ENCODE measurements at places on chromosomes 4 and X. TPM values are rescaled to one million over a fixed set of nuclear protein-coding genes. Genes with fewer than 3 reads are reported as not detected.

DNA sequence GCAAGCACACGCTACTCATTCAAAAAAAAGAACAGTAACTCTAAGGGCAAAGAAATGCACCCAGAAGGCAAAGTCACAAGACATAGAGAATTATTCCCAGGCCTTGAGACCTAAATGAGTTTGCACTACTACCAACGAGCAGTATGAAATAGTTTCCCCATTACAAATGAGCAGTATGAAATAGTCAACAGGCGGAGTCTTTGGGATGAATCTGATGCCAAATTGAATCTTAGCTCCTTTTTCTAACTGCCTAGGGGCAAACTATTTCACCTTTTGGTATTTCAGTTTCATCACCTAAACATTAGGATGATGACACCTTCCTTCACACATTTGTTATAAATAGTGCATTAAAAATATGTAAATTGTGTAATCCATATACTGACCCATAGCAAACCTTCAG lies 213.0 kb upstream of the FAT4 start:
- DNase-seq: no peak

DNA sequence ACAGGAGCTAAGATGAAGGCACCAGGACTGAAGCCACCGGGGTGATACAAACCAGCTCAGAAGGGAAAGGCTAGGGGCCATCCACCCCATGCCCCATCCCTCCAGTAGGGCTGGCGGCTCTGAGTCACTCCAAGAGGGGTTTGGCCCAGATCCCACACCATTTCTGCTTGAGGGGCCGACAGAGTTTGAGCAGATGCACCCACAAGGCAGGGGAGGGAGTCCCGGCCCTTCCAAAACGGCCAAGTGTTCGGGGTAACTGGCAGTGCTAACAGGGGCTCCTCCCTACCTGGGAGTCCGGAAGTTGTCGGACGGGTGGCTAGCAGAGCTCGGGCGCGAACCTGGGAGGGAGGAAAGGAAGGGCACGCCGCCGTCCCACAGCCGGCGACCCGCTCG lies 412 bp downstream of the SLC10A3 start:
- DNase-seq: no peak

GRCh38 chr4:39825090-39825489 lies 127.2 kb downstream of the UBE2K start:
- no peak for DNase-seq

DNA sequence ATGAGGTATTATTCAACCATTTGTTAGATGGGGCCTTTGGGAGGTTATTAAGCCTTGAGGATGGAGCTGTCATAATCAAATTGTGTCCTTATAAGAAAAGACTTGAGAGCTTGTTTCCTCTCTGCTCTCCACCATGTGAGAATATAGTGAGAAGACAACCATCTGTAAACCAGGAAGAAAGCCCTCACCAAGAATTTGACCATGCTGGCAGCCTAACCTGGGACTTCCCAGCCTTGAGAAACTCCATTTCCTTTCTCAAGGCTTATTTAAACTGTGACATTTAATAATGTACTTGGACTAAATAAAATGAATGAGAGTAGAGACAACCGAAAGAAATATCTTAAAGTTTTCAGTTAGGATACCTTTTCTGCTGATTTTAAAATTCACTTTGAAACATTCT lies 83.7 kb upstream of the GC start:
- no peak for DNase-seq

- no peak for DNase-seq
Observed at GRCh38 chrX:113929004-113929403, 654.9 kb upstream of the HTR2C start.

GRCh38 chrX:41116948-41117347 lies 31.7 kb downstream of the USP9X start:
- DNase-seq: no peak

DNA sequence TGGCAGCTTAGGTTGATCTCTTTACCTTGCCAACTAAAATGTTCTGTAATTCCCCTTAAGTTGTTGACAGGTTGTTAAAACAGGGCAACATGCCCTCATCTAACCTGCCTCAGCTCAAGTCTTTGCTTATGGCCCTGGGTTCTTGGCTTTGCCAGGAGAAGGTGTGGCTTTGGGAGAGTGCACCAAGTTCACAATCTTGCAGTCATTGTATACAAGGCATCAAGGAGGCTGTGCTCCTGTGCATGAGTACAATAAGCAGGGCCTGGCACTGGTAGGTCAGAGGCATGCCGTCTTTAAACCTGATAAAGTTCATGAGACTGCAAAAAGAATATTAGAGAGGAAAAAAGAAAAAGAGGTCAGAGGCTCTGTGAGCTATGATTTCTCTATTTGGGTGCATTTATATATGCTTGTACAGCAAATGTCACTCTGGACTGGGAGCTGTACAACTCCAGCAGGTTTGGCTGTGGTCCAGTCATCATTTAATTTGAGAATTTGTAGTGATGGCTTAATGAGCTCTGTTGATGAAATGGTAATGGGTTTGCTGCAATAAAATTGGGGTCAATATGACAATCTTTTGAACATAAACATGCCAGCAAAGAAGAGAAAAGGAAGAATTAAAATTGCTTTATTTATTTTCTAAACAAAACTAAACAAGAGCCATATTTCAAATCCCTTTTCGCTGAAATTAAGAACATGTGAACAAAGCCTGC lies 30.3 kb downstream of the AREG start:
- no peak for DNase-seq

DNA sequence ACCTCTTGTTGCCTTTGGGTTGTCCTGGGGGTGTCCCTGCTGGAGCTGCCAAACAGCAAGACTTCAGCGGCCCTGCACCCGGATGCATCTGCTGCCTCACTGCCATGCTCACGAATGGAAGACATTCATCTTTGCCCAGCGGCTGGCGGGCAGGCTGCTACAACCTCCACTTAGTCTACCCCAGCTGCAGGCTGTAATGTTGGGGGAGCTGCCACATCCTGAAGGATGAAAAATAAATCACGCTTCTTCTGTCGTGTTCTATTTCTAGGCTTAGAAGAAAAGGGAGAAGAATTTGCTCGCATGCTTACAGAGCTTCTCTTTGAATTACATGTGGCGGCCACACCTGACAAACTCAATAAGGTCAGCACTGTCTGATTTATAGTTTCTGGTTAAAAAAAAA lies 61.4 kb downstream of the FAM114A1 start:
- no peak for DNase-seq

DNA sequence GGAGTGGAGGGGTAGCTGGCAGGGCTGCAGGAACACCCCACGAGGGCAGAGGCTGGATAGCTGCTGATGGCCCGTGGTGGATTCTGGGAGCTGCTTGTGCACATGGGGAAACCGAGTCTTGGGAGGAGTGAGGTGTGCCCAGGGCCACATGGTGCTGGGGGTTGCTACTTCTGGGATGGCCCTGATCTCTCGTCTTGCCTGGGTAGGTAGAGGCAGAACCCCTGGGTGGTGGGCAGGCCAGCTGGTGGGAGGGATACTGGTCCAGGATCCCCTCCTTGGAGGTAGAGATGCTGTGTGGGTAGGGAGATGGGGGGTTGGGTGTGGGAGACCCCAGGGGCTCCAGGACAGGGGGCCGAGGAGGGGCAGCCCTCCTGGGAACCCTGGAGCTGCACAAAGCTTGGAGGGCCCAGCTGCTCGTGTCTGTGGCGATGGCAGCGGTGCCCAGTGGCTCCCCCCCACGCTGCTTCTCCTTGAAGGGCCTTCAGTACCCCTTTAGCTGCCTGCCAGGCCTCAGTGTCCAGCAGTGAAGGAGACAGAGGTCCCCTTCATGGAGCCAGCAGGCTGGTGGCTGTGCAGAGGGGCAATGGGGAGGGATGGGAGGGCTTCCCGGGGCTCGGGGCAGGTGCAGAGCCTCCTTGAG lies 3.2 kb downstream of the NAT8L start:
- DNase-seq: no peak

DNA sequence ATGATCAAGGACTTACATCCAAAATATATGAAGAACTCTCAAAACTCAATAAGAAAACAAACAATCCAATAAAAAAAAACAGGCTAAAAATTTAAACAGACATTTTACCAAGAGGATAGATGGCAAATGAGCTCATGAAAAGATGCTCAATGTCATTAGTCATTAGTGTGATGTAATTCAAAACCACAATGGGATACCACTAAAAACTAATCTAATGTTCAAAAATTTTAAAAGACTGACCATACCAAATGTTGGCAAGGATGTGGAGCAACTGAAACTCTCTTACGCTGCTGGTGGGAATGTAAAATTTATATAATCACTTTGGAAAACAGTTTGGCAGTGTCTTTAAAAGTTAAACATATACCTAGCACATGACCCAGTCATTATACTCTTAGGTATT lies 43.7 kb downstream of the RPS6KA6 start:
- DNase-seq: no peak

NR3C2 gene
- 1.3 TPM for polyA plus RNA-seq

DNA sequence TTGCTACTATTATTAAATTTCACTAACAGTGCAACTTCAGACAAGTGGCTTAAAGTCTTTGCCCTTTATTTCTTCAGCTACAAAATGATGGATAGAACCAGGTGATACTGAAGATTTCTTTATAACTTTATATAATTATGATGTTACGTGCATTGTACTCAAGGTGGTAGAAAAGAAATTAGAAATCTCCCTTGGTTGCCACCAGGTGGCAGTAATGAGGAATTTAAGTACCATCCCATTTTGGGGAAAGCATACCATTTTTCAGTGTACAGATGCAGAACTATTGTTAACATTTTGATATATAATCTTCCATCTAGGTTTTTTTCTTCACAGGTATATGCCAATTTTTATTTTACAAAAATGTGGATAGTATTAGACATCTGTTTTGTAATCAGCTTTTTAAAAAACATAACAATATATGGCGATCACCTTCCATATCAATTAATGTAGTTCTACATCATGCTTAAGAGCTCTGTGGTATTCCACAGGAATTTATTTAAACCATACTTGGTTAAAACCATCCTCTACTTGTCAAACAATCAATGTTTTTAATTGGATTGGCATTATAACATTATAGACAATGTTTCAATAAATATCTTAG lies 37.7 kb upstream of the RAB33B start:
- DNase-seq: no peak

DNA sequence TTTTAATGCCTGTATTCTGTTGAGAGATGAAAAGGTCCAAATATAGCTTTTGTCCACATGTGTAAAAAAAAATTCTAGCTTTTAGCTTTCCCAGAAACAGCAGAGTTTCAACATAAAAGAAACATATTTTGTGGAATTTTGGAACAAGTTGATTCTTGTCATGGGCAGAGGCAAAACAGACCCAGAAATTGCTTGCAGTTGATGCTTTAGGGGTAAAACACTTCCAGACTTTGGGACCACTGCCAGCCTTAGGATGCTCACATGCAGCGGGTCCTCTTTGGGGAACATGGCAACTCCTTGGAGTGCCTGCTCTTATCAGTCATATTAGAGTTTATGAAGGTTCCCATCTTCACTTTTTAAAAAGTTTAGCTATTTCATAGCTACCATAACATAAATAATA lies 30.4 kb downstream of the DCLK2 start:
- no peak for DNase-seq

QDPR gene
- polyA plus RNA-seq: 17.6 TPM

DNA sequence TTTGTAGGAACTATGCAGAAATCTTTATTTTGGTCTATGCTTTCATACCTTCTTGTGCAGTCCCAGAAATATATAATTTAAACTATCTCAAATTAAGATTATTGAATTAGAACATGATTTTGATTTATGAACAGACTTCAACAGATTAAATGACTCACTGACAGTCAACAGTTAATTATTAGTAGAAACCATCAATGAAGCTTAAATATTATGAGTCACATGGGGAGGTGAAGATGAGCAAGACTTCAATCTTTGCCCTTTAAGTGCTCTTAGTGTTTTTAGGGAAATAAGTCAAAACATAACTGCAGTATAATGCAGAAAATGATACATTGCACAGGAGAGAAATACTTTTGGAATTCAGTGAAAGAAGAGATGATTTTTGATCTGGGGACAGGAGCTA lies 81.5 kb upstream of the BMP3 start:
- no peak for DNase-seq

GRCh38 chr4:74161666-74162450 lies 3.9 kb downstream of the MTHFD2L start:
- no peak for DNase-seq

DNA sequence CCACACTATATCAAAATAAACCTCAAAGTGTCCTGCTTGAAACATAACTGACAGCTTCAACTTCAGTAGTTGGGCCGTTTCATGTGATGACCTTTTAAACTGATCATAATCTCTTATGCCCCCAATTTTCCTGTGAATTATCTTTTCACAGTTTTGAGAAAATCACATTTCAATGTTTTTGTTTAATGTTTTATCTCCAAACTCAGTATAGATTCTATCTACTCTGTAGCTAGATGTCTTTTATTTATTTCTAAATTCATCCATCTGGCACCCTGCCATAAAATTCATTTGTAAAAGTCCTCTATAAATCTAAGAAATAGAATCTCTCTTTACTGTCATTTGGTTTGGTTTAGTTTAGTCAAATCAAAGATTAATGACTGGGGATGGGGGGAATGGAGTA lies 557.3 kb downstream of the ANKRD50 start:
- DNase-seq: no peak

GRCh38 chr4:167956676-167957075 lies 135.7 kb upstream of the ANXA10 start:
- DNase-seq: no peak

GRCh38 chr4:47383829-47384427 lies 79.6 kb downstream of the COMMD8 start:
- DNase-seq: no peak

- DNase-seq: no peak
Observed at GRCh38 chr4:80732010-80732409, 298.5 kb upstream of the BMP3 start.

DNA sequence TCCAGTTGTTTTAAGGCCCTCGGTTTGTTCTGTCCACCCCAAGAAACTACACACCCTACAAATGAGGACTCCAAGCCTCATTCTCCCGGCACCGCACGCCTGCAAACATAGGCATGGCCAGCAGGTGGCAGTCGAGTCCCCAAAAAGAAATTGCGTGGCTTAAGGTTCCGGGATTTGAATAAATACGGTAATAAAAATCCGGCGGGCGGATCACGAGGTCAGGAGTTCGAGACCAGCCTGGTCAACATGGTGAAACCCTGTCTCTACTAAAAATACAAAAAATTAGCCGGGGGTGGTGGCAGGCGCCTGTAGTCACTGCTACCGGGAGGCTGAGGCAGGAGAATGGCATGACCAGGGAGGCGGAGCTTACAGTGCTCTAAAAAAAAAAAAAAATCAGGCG lies 21.8 kb upstream of the CSF2RA start:
- DNase-seq: peak; percentile 54

DNA sequence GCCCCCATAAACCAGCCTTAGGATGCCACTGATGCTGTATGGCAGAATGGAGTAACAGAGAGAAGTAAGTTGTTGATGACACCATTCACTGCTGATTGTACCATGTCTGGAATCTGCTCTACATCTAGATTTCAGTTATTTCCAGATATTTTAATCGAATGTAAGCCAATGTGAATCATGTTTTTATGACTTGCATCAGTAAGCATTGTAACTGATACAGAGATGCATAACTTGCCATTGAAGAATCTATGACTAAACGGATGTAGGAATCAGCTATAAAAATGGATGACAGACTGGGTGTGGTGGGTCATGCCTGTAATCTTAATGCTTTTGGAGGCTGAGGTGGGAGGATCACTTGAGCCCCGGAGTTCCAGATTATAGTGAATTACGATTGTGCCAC lies 161.0 kb upstream of the GATB start:
- no peak for DNase-seq

All from psoas muscle (tissue), 8 donors.